Heart right ventricle (tissue), 16 donors: ENCODE measurements at places on chromosomes 7 and 10. TPM values are rescaled to one million over a fixed set of nuclear protein-coding genes. Genes with fewer than 3 reads are reported as not detected.

Gene CYP2C19
- not detected for total RNA-seq

Gene ADAM12
- total RNA-seq: 0.30 TPM

Gene TPK1
- 5.9 TPM for total RNA-seq

Gene MKI67
- 2.0 TPM for total RNA-seq

Gene PCLO
- total RNA-seq: 2.1 TPM

Gene GIMAP1
- total RNA-seq: 3.5 TPM

Gene ADRB1
- 24.4 TPM for total RNA-seq

Gene NUPR2
- not detected for total RNA-seq

Gene LIPM
- total RNA-seq: not detected

Gene CDNF
- total RNA-seq: 4.3 TPM

Gene GPR146
- total RNA-seq: 15.8 TPM

Gene SPDYE8
- not detected for total RNA-seq

Gene FZD8
- 16.4 TPM for total RNA-seq

Gene ZNF117
- 3.2 TPM for total RNA-seq

Gene CDK5
- 8.1 TPM for total RNA-seq
